ENCODE measurements at places on chromosomes 6 and 20.
A peak's percentile ranks its signal among the peaks of the same experiment; 100 is the strongest.

DNA sequence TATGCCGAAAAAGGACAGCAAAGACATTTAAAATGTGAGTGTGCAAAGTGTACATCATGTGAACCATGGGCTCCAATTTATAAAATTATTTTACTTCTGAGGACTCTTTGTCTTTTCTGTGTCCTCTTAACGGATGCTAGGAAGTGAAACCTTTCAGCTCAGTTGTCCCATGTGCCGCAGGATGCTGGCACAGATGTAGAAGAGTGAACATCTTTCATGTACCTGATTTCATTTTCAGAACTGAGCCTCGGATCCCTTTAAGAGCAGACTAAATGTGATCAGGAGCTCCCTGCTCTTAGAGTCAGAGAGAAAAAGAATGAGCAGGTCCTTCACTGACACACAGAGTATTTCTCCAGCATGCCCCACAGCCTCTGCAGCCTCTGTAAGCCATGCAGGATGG, 27.6 kb upstream of the FUCA2 start:
- no peak for DNase-seq

DNA sequence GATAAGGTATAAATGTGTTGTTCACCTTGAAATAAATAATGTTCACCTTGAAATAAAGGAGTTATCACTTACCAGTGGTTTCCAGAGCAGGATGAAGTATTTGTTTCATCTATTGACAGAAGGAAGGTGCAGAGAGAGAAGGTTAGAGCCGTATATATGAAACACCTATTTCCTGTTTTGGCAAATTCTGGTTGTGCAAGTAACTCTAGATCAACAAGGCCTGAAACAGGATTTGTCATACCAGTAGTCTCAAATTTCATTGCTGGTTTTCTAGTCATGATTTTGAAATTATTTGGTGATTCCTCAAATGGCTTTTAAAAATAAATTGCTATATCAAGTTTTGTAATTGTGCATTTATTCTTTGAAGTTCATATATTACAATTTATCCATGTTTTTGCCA, at the start of gene CRISP3:
Gene CRISP3, minus strand, starts transcription at position 130 of the 400 bp plus-strand sequence. Its CDS starts 21 bp downstream, at position 109.
- DNase-seq = peak; percentile 84

GRCh38 chr20:63695424-63696305, 787 bp upstream of the TNFRSF6B start:
- no peak for DNase-seq

DNA sequence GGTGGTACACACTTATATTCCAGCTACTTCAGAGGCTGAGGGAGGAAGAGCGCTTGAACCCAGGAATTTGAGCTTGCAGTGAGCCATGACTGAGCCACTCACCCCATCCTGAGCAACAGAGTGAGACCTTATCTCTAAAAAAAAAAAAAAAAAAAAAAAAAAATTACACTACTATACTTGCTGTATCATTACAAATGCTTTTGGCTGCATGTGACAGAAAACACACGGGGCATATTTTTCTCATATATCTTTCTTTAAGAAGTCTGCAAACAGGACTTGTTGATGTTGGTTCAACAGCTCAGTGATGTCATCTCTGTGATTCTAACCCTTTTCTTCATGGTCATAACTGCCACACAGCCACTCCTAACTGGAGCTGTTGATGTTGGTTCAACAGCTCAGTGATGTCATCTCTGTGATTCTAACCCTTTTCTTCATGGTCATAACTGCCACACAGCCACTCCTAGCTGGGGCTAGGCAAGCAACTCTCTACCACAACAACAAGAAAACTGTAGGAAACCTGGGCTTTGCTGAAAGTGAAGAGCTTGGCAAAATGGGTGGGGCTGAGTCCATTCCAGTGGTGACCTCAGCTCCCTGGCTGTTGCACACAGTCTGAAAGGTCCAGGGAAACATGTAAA, 19.8 kb downstream of the MTFR2 start:
- peak; percentile 76 for DNase-seq

GRCh38 chr20:37295001-37295400, 5.5 kb downstream of the MANBAL start:
- peak; percentile 88 for DNase-seq

DNA sequence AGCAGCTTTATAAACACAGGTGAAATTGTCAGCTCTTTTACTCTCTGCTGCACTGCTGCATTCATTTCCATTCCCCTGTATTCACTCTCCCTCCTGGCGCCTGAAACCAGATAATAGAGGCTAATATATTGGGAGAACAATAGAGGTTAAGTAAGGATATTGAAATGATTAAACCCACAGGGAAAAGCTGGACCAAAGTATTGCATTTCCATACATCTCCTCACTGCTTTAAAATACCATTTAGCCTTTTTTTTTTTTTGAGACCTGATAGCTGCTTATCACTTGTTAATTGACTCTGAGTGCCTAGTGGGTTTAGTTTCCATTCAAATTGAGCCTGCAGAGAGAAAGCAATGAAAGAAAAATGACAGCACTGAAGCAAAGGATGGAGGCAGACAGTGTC, 540.5 kb upstream of the IMPG1 start:
- no peak for DNase-seq

- no peak for DNase-seq
These were observed 168.6 kb upstream of the GGTLC1 start for GRCh38 chr20:24157213-24157612.

- no peak for DNase-seq
These were observed 156.7 kb downstream of the GRM4 start for GRCh38 chr6:33989016-33989854.

- no peak for DNase-seq
These were observed 106.7 kb downstream of the ADGRB3 start for GRCh38 chr6:68741501-68742386.

DNA sequence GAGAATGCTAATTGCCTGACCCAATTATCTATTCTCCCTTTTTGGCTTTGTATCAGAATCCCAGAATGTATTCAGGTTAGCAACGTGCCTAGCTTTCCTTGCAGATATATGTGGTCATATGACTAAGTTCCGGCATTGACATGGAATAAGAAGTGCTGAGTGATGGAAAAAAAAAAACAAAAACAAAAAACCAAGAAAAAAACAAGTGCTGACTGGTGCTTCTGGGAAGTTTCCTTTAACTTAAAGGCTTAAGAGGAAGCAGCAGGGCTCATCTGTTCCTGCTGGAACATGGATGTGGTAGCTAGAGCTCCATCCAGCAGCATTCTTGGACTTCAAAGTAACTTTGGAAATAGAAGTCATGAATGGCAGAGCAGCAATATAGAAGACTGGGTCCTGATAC, 10.4 kb upstream of the RPF2 start:
- DNase-seq = no peak

DNA sequence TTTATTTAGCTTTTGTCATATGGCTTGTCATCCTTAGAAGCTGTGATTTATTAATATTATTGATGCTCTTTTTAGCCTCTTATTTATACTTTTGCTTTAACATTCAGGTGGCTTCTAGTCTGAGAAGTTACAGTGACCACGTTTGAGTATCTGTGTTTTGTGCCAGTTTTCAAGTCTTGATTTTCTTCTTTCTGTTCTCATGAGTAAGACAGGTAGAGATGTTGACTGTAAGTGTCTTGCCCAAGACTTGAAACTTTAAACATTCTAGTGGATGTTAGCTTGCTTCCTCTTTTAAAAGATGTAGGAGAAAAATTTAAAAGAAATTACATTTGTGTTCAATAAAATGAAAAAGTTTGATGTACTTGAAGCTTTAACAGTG, 122.6 kb downstream of the LRRC1 start:
- DNase-seq = no peak

- peak; percentile 99 for DNase-seq
These were observed at the start of gene ZNF341 for GRCh38 chr20:33731693-33732165. ZNF341 (plus strand) TSS chr20:33731996; CDS start chr20:33732022, 26 bp downstream.

- peak; percentile 82 for DNase-seq
These were observed 577 bp downstream of the LSM14B start for GRCh38 chr20:62122654-62123449.

DNA sequence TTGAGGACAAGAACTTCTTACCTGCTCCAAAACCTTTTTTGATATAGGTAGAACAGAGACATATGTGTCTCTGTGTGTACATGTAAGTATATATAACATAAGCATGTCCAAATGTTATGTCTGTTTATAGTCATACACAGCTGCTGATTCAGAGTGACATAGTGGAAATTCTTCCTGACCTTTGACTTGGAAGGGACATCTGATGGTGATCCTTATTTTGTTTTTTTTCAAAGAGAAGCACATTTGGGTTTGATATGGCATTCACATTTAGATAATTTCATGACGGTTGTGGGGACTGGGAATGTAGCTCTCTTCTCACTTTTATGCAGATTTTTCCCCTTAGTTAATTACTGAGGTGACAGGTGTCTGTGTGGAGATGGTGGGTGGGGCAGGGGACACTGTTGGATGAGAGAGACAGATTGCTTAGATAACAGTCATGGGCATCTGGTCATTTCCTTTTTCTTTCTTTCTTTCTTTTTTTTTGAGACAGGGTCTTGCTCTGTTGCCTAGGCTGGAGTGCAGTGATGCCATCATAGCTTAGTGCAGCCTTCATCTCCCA, 39.0 kb downstream of the FARS2 start:
- DNase-seq = no peak

DNA sequence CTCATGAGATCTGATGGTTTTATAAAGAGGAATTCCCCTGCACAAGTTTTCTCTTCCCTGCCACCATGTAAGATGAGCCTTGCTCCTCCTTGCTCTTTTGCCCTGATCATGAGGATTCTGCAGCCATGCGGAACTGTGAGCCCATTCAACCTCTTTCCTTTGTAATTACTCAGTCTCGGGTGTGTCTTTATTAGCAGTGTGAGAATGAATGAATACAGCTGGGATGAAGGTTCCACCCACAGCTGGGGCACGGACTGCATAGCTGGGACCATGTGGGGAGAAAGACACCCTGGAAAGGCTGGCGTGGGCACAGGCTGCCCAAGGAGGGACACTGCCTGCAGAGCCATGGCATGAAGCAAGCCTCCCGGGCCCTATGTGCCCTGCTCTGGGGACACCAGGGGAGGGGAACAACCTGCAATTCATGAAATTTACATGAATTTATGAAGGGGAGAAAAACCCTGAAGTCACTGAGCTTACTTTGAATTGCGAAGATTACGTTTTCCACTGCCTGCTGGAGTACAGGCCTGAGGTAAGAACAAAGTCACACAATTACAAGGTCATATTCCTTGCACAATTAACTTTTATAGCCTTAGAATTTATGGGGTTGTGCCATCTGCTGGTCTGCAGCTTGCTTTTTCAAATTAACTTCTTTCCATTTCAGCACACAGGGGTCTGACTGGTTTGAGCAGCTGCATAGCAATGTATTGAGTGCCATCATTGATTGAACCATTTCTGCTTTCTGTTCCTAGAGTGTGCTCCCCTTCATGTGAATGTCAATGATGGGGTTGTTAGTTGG, 46.2 kb downstream of the SLC22A1 start:
- peak; percentile 20 for DNase-seq

GRCh38 chr6:151478670-151479069, 15.1 kb upstream of the CCDC170 start:
- no peak for DNase-seq

- DNase-seq = no peak
These were observed 21.5 kb upstream of the HLA-C start for GRCh38 chr6:31293343-31293742.

- DNase-seq = no peak
These were observed 479.7 kb upstream of the MARCKS start for GRCh38 chr6:113377362-113377942.

DNA sequence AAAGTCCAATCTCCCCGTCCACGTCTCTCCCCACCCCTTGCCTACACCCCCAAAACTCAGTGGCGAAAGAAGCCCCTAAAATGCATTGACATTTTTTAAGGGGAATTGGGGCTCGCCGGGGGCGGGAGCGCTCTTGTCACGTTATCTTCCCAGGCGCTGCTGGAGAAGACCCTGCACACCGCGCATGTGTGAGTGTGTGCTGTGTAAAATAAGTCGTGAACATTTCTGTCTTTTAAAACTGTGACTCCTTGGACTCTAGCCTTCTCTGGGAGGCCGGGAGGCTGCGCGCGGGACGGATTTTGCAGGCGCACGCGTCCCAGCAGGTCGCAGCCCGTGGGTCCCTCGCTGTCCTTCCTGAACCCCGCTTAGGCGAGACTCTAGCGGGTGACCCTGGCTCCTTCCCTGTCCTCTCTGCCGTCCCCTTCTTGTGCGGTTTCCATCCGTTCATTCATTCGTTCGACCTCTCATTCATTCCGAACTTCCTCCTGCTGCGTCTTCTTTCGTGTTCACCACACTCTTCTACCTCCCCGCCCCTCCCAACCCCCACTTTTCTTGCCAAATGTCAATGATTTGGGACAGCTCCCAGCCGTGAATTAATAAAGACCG, 2.2 kb downstream of the NRN1 start:
- no peak for DNase-seq

DNA sequence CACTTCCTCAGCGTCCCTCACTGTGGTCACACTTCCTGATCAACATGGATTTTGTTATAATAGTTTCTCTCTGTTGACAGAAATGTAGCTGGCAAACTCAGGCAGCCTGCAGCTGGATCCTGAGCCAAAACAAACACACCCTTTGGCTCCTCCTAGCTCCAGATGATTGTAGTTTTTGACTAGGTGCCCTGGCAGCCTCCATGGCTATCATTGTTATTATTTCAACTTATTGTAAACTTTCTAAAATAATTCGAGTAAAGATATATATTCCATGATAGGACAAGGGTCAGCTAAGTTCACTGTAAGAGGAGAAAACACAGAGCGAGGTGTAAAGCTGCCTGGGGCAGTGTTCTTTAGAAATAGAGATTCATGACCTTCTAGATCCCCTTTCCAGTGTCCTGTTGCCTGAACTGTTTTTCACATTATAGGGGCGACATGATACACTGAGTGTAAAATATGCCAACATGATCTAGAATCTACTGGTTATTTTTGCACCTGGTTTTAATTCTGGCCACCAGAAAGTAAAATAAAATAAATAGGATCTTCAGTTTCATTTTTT, 98.2 kb upstream of the HDGFL1 start:
- DNase-seq = peak; percentile 83

- DNase-seq = peak; percentile 63
These were observed at the start of gene SEL1L2 for GRCh38 chr20:13990465-13990864. SEL1L2 (minus strand) TSS chr20:13990614; CDS start chr20:13990534, 80 bp downstream.

DNA sequence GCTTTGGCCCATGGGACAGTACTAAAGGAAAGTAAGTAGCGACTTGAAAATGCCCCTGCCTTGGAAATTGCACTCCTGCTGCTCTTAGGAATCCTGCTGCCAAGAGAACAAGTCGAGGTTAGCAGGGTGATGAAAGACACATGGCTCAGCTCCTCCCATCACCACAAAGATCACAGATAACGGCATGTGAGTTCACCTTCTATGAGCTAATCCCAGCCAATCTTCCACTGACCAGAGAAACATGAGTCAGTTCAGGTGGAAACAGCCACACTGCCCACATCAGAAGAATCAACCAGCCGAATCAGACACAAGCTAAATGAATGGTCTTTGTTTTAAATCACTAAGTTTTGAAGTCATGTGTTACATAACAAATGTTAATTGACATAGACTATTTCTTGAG, 106.3 kb downstream of the PRKN start:
- DNase-seq = no peak

Data from DMS53 (cell line).